Activated naive CD4-positive, alpha-beta T cell treated with anti-CD3 and anti-CD28 coated beads, Interleukin-2, amount 50 U/mL, for 16 hours (primary cell): ENCODE measurements at places on chromosomes 13 and 19.
A peak's percentile ranks its signal among the peaks of the same experiment; 100 is the strongest.

GRCh38 chr13:23740002-23740401, 149.2 kb downstream of the MIPEP start:
- no peak for DNase-seq

GRCh38 chr19:41944336-41944735, 14.8 kb downstream of the RABAC1 start:
- no peak for DNase-seq

DNA sequence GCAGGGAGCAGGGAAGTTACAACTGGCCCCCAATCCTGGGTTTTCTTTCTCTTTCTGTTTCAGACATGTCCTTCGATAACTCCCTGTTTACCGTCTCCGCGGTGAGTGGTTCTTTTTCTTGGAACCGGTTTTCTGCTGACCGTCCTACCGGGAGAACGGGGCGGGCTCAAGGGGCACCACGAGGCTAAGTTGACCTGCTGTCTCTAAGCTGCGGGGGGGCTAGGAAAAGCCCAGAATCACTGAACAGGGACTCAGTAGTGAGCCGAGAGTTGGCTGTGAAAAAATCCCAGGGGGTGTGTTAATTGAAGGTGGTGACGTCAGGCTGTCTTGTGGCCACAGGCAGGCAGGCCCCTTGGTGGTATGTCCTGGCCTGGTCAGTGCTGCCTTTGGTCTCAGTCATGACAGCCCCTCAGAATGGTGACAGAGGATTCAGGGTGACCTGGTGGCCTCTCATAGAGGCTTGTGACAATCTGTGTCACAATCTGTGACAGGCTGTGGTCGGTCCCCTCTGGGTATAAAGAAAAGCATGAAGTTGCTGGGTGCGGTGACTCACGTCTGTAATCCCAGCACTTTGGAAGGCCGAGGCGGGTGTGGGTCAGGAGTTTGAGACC, 8.1 kb upstream of the CARM1 start:
- no peak for DNase-seq

DNA sequence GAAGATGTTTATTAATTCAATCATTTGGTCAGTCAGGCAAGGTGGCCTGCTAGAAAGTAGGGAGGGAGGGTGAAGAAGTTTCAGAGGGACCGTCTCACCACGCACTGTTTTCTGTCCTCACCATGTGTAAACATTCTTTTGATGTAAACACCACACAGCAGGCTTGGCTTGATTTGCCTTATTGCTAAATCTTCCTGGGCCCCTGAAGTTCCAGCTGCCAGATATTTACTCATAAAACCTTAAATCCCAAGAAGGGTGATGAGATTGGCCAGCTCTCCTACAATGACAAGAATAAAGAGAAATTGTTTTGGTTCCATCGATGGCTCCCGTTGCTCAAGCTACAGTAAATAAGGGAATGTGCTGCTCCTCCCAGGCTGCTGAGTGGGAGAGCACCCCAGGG, 198.2 kb upstream of the TMTC4 start:
- no peak for DNase-seq

DNA sequence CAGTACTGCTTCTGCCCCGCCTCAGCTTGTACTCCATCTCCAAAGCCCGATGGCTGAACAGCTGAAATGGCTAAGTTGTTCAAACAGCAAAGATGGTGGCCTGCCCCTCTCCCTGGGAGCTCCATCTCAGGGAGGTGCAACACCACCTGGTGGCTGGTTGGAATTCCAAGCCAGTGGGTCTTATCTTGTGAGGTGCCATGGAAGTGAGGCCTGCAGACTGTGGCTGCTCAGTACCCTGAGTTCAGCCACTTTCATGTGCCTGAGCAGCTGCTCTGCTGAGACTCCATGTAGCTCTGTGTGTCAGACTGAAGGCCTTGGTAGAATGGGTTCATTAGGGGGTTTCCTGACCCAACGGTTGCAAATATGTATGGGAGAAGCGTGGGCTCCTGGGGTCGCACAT, 67.3 kb upstream of the SPRY2 start:
- no peak for DNase-seq

DNA sequence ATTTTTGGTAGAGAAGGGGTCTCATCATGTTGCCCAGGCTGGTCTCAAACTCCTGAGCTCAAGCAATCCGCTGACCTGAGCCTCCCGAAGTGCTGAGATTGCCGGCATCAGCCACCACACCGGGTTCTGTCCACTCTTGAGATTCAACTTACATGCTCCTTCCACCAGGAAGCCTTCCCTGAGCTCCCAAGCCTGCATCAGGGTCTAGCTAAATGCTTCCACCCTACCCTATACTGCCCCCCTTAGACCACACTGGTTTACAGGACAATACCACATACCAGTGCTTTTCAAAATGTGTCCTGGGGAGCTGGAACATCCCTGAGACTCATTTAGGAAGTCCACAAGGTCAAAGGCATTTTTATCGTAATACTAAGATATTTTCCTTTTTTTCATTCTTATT, 15.1 kb upstream of the CACNG8 start:
- no peak for DNase-seq

DNA sequence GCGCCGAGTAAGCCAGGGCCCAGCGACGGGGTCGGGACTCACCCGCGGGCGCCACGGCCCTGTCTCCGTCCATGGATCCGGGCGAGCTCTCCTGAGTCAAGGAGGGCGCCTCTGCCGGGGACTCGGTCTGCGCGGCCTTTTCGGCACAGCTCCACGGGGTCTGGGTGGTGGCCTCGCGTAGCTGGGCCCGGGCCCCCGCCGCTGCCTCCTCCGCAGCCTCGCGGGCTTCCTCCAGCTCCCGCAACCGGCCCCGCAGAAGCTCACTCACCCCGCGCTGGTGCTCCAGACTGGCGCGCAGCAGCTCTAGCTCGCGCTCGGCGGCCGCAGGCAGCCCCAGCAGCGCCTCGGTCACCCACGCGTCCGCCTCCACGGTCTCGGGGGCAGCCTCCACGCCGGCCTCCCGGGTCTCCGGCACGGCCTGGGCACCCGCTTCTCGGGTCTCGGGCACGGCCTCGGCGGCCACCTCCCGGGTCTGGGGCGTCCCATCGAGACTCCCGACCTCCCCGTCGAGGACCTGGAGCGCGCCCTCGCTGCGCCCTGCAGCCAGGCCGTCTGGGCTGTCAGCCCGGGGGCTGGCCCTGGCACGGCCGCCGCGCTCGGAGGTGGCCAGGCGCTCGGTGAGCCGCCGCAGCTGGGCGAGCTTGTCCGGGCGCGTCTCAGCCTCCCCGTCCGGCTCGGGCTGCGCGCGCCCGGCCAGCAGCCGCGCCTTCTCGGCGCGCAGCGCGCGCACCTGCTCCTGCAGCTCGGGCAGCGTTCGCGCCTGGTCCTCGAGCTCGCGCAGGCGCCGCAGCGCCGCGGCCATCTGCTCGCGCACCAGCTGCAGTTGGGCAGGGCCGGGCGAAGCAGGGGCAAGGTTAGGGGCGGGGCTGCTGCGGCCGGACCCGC, 8.4 kb downstream of the KANK3 start:
- no peak for DNase-seq

- DNase-seq: peak; percentile 87
Measured at GRCh38 chr19:34254046-34254697, at the start of gene GARRE1. Gene GARRE1, plus strand, starts transcription at chr19:34254554. Its CDS starts 45,920 bp downstream, at chr19:34300474.

- no peak for DNase-seq
Measured at GRCh38 chr13:95360052-95360451, 58.8 kb upstream of the ABCC4 start.

DNA sequence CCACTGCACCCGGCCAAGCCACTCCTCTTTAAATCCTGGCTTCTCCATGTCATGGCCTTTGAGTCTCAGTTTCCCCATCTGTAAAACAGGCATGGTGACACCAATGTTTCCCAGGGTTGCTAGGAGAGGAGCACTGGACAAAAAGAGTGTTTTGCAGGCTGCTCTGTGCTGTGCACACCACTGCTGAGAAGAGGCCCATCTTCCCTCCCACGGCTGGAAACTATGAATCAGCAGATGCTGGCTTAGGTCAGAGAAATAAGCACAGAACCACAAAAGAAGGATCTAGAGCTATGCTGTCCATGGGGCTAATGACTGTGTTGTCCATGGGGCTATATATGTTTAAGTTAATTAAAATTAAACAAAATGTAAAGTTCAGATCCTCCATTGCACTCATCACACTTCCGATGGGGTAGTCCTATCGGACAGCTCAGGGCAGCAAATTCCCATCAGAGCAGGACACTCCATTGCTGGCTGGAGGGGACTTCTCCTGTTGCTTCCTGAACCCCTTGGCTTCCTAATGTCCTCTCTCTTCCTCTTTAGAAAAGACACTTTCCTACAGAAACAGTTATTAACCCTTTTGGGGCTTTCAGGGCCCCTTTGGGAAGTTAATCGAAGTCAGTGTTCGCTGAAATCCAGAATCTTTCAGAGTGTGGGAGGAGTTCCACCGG, 37.1 kb downstream of the TSHZ3 start:
- peak; percentile 22 for DNase-seq

DNA sequence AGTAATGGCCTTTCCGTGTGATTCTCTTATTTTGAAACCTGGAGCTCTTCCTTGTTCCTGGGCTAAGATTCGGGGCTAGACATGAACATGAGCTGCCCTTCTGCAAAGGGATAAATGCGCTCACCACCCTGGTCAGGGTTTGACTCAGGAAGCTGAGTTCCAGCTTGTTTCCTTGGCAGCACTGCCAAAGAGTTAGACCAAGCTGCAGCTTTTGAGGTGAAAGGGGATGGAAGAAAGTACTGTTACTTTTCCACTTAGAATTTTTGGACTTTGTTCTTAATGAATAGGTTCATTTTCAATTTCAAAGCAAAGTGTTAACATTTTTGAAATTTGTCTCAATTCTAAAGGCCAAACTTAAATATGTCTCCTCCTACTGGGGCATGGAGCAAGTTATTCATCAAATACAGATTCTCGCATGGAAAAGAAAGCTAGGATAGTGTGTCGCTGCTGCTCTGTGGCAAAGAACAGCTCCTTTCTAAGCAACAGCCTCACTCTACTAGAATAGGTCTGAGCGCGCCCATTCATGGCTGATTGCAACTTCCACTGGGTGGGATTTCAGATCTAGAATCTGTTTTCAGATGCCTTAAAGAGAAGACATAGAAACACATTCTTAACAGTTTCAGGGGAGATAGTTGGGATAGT, 2.2 kb downstream of the RGCC start:
- no peak for DNase-seq

- DNase-seq: no peak
Measured at GRCh38 chr13:23678795-23679194, 108.6 kb downstream of the TNFRSF19 start.

DNA sequence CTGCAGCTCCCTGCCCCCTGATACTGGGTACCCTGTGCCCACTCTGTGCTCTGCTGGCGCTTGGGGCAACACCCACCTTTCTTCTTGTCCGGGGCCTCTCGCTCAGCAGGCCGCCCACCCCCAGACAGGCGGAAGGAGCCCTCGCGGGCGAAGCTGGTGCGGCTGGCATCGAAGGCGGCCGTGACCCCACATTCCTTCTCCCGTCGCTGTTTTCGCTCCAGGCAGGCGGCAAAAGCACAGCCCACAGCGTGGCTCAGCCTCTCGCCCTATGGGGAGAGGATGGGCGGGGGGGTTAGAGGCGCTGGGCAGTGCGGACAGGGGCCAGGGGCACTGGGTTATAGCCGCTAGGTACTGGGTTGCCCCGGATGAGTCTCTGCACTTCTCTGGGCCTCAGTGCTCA, 13.3 kb downstream of the NUMBL start:
- DNase-seq: no peak
